Right ventricle myocardium inferior (tissue), 1 donor: ENCODE measurements at places on chromosomes 6 and 20. TPM values are rescaled to one million over a fixed set of nuclear protein-coding genes. Genes with fewer than 3 reads are reported as not detected.

NELFCD gene
- total RNA-seq: 30.6 TPM

THBS2 gene
- total RNA-seq: 10.6 TPM

CCDC170 gene
- 0.38 TPM for total RNA-seq

POU5F1 gene
- total RNA-seq: 0.51 TPM

SNTA1 gene
- total RNA-seq: 199 TPM

ZFP57 gene
- not detected for total RNA-seq

ARMH2 gene
- total RNA-seq: not detected

LAMA2 gene
- total RNA-seq: 119 TPM

RIPOR3 gene
- total RNA-seq: 8.3 TPM
